ENCODE measurements at places on chromosomes 11 and 22. TPM values are rescaled to one million over a fixed set of nuclear protein-coding genes. Genes with fewer than 3 reads are reported as not detected.

GRCh38 chr11:120027546-120028180, 110.2 kb downstream of the TRIM29 start:
- no peak for DNase-seq

- DNase-seq, result no peak
Measured at GRCh38 chr11:36097219-36097650, 153.4 kb downstream of the LDLRAD3 start.

GRCh38 chr11:34721646-34722045, 100.8 kb downstream of the EHF start:
- no peak for DNase-seq

DNA sequence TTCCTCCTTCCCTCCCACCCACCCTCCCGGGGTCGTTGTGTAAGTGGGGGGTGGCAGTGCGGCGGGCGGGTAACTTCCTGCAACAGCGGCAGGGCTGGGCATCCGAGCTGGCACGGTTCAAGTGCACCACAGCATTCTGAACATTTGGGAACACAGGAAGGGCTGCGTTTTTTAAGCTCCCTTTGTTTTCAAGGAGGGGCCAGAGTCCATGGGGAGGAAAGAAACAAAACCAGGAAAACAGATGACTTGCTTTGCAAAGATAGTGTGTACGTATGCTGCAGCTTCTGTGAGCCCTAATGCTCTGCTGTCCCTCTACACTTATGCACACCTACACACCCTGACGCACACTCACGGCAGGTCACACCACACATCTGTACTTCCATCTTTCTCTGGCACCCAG, 152.5 kb downstream of the FBXO7 start:
- no peak for DNase-seq

- no peak for DNase-seq
Measured at GRCh38 chr11:46386005-46386578, 4.6 kb downstream of the MDK start.

- no peak for DNase-seq
Measured at GRCh38 chr11:6111673-6112072, 4.2 kb downstream of the OR56B4 start.

DNA sequence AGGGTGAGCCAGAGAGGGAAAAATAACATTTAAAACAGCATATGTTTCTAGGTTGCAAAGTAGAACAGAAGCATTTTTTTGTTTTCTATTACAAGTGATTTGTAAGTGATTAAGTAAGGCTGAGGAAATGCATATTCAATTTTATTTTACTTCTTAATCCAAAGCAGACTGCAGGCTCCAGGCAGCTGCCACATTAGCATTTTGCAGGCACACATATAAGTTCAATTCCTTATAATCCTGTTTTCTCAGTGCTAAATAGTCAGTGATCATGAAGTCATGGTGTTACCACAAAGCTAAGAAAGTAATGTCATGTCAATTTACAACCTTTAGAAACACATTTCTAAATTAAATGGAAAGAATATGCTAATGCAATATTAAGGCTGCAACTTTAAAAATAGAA, 149.8 kb downstream of the CNTN5 start:
- DNase-seq, result no peak

DNA sequence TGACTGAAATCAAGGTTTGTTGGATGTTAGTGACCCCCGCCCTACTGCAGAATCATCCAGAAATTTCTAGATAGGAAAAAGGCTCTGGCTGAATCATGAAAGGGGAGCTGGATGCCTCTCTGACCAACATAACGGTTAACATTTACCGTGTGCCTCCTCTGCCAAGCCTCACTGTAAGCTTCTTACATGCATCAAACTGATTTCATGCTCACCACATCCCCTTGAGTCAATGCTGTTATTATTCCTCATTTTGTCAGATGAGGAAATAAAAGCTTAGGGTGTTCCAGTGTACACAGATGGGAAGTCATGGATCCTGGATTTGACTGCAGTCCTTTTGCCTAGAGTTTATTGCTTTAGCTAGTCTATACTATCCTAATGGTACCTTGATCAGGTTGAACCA, 5.9 kb upstream of the HMOX1 start:
- DNase-seq, result no peak

DNA sequence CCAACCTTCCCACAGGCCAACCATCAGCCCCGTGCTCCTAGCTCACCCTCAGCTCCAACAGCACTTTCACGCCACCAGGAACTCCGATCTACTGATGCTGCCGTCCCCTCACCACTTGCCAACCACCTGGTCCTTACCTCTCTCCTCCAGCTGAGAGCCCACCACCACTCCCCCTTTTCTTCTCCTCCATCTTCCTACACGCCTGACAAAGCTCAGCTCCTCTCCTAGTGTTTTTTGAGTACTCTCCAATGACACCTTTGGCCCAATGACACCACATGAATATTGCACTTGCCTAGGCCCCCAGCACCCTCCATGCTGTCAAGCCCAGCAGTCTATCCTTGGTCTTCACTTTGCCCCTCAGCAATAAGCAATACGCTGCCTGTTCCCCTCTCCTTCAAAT, 30.7 kb downstream of the HIRA start:
- DNase-seq, result no peak

GRCh38 chr11:120256779-120257178, 16.8 kb downstream of the POU2F3 start:
- DNase-seq, result no peak

GRCh38 chr22:39176143-39176713, 23.7 kb upstream of the CBX7 start:
- no peak for DNase-seq

DNA sequence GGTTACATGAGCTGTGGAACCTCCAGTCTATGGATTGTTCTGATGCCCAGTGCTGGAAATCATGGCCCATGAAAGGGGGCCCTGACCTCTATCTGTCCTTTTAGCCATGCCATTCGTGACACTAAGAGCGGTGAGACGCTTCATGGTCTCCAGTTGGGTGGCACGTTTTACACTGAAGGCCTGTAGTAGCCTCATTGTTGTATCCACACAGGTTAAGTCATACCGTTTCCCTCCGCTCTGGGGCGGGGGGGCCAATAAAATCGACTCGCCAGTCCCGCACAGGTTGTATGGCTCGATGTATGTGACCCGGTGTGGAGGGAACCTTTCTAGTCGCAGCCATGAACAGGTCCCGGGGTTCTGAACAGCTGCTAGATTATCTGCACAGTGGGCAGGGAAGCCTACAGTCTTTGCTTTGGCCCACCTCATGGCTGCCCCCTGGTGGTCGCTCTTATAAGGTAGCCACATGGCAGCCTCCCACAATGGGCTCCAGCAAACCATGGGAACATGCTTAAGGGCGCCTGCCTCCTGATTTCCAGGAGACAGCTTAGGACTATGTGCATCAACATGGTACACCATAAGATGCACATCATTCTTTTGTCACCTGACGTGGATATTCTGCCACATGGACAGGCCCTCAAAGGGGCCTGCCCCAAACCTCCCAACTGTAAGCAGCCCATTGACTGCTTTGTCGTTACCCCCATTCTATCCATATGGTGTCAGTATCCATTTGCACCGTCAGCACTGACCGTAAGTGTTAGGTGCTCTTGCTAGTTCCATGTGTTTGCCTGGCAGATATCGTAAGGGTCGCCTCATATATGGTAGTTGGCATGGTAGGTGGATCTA, 19.7 kb upstream of the APOL3 start:
- peak; percentile 90 for DNase-seq

DNA sequence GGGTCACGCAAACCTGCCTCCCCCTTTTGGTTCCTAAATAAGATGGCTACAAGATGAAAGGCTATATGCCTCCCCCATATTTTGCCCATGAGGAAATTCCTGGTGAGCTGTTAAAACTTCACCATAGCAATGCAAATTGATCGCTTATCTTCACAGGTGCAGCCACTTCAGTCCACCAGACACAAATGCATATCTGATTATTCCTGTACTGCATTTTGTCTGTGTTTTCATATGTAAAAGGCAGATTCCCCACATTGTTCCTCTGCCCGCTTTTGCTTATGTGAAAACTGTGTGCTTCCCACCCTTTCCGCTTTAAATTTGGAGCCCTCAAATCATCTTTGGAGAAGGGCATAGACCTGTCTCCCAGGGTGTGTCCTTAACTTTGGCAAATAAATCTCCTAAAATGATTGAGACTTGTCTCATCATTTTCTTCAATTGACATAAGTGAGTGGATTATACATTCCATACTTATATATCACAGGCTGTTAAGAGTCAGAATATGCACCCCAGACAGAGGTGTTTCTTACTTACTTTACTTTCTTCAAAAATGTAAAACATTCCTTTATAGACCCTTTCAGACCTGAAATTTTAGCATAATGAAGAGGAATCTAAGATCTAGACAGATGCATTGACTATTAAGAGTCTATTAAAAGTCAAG, 116.4 kb downstream of the CASP12 start:
- DNase-seq, result no peak

DNA sequence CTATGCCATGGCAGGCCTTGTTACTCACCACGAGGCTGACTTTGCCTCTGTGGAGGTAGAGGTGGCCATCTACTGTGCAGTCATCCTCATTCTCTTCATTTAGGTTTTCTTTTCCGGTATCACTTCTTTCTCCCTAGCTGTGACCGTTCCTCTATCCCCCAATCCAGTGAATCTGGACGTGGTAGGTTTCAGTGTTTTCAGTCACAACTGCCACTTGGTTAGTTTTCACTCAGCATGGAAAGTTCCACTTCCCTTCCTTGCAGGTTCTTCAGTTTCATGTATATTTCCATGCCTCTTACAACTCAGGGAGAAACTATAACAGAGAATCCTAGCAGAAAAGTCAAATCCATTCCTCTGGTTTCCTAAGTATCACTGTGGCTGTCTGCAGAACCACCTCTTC, 1.9 kb downstream of the HPS4 start:
- no peak for DNase-seq

GRCh38 chr11:12280838-12281565, 96.4 kb upstream of the PARVA start:
- DNase-seq, result no peak

DNA sequence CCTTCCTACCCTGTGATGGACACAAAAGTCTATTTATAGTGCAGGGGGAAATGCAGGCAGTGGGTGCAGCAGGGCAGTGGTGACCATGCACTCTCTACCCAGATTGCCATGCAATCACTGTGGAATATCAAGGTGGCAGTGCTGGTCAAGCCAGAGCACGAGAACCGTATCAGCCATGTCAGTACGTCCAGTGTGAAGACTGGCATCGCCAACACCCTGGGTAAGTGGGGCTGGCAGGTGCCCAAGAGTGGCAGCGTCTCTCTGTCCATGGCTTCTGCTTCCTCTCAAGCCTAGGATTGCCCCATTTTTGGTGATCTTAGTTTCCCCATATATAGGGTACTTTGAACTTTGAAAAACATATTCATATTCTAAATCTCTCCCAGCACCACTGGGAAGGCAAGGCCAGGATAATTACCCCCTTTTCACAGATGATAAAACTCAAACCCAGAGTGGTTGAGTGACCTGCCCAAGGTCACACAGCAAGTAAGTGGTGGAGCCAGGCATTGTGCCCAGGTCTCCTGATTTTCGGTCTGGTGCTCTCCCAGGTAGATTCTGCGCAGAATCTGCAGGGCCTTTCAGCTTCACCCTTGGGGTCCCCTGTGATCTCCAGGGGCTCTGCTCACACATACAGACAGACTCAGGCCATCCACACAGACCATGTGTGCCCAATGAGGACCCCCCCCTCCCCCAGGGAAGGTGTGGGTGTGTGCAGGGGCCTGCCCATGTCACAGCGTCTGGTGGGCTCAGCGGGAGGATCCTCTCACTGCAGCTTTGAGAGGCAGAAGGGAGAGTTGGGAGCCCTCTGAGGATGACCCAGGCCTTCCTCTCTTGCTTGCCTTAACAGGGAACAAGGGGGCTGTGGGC, 7.1 kb downstream of the INPPL1 start:
- no peak for DNase-seq

GRCh38 chr11:38517991-38518390, 1920.0 kb upstream of the RAG2 start:
- DNase-seq, result no peak

- no peak for DNase-seq
Measured at GRCh38 chr11:69985641-69986439, 92.3 kb upstream of the ANO1 start.

DNA sequence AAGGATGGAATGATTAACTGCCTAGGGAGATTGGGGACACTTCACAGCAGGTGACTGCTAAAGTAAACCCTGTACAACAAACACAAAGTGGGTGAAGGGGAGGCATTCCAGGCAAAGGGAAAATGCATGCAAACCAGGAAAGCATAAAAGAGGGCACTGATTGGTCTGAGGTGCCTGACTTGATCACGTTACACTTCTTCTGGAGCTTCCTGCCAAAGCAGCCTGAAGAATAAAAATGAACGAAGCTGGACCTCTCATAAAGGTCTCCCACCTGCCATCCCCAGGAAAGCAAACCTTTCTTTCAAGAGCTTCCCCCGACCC, 46.7 kb upstream of the SCUBE2 start:
- no peak for DNase-seq

GRCh38 chr22:20526628-20527355, 19.4 kb downstream of the MED15 start:
- DNase-seq, result no peak

The RPUSD4 gene
- 31.6 TPM for total RNA-seq

The MUC5B gene
- not detected for total RNA-seq

The TMEM86A gene
- 0.52 TPM for total RNA-seq

The NLRP14 gene
- 0.13 TPM for total RNA-seq

The TRIM49 gene
- not detected for total RNA-seq

The NAALADL1 gene
- 7.1 TPM for total RNA-seq

The GTPBP1 gene
- 71.8 TPM for total RNA-seq

The OR51F1 gene
- not detected for total RNA-seq

The CALCA gene
- total RNA-seq, result not detected

The MYOD1 gene
- total RNA-seq, result not detected

The APOBEC3H gene
- total RNA-seq, result 82.8 TPM
